Immature natural killer cell (primary cell): ENCODE measurements at places on chromosomes 3 and 15. TPM values are rescaled to one million over a fixed set of nuclear protein-coding genes. Genes with fewer than 3 reads are reported as not detected.

The C3orf38 gene
- 36.8 TPM for polyA plus RNA-seq

The LARP6 gene
- polyA plus RNA-seq: not detected

The SAMMSON gene
- polyA plus RNA-seq: not detected

- no peak for DNase-seq
Measured at GRCh38 chr3:47890126-47890827, 87.3 kb downstream of the DHX30 start.

DNA sequence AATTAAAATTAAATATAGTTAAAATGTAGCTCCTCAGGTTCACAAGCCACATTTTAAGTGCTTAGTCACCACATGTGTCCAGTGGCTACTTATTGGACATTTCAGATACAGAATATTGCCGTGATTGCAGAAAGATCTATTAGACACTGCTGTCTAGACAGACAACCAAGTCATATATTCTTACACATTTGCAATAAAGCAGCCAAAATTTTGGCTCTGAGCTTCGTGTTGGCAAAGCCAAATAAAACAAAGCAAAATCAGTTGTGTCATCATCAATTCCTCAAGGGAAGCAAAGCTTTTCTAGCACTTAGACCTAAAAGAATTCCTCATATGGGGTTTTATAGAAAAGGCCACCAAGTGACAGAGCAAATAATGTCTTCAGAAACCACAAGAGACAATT lies 193.1 kb upstream of the LPP start:
- DNase-seq: no peak
